RWPE2 (cell line): ENCODE measurements at places on chromosomes 7 and 10.

- DNase-seq: no peak
These were observed 219.1 kb downstream of the TCF7L2 start for GRCh38 chr10:113169111-113169510.

DNA sequence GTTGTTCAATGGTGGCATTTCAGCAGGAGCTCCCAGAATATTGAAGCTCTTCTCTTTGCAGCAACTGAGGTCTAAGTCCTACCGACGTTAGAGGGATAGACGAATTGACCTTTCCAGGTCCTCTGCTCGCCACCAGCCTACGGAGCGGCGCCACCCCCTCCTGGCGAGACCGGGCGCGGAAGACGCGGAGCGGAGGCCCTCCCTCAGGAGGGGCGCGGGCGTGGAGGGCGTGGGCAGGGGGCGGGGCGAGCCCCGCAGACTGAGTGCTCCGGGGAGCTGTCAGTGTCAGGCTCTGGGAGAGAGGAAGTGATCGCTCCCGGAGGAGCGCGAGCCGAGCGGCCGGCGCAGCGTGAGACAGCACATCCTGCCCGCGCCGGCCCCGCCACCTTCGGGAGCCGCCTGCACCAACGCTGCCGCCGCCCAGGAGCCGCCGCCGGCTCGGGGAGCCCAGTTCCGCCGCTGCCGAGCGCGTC lies at the start of gene DYNC1I1:
TSS of gene DYNC1I1 (plus strand) at position 257 of the 473 bp plus-strand sequence. CDS start 32,176 bp downstream, outside the sequence.
- DNase-seq: peak; percentile 58

DNA sequence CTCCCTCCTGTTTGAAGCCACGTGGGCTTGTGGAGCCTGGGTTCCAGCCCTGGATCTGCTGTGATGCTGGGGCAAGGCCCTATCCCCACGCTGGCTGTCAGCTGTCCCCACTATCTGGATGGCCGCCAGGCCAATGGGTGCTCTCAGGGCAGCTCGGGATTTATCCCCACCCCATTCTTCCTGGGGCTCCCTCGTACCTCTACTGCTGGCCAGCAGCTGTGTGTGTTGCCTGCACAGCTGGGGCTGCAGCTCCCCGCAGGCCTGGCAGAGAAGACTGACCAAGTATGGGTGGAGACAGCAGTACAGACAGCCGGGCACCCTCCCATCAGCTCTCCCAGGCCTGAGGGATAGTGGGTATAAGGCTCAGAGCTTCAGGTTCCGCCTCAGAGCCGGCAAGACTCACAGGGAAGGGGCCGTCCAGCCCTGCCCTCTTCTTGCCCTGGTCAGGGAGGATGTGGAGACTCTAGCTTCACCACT lies 13.6 kb downstream of the CLIP2 start:
- DNase-seq: no peak

DNA sequence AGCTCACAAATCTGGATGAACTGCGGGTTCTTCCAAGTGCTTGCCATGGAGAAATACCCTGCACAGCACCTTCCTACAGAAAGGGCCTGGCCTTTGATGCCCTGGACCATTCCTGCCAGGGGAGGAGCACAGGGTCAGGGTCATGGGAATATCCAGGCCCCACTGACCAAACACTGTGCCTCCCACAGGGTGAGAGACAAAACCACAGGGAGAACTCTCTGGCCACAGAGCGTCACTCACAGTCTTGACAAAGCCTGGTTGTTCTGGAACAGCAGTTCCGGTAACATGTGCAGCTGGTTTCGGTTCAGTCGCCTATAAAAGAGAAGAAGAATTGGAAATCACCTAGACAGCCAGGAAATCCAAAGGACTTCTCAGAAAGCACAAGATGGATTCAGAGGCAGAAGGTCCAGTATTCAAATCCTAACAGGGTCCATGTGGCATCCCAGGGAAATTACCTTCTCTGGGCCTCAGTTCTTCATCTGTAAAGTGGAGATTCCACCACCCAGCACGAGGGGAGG lies 28.1 kb downstream of the SLIT1 start:
- no peak for DNase-seq

DNA sequence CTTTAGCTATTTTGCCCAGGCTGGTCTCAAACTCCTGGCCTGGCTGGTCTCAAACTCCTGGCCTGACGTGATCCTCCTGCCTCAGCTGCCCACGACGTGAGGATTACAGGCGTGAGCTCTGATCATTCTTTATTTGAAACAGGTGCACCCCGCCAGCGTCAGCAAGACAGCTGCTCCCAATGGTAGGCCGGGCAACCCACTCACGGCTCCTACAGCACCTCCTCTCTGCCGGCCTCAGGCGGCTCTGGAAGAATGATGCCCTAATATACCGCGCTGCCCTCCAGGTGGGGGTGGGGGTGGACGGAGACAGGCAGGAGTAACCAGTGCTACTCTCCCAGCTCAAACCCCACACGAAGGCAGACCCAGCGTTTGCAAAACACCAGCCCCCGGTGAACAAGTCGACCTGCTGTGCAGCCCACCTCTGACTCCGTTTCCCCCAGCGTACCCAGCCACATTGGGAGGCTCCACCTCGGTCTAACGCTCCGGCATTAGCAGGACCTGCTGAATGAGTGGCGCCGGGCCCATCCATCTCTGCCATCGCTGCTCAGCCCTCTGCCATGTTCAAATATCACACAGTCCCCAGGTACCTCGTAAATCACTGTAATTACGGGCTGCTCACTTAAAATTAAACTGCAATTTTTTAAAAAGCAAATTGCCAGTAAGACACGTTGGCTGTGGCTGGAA lies 148.6 kb downstream of the ELFN1 start:
- DNase-seq: no peak

DNA sequence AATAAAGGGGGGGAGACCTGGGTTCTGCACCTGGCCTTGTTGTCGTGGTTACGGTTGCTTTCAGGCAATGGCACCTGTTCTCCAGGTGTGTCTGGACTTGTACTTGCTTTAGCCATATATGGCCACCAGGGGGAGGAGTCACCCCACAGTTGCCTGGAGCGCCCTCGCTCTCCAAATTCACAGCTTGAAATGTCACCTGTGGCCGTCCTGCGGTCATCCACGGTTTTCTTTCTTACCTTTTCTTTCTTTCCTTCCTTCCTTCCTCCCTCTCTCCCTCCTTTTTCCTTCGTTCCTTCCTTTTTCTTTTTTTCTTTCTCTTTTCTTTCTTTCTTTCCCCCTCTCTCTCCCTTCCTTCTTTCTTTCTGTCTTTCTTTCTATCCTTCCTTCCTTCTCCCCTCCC lies 157.2 kb upstream of the ZNF92 start:
- no peak for DNase-seq

DNA sequence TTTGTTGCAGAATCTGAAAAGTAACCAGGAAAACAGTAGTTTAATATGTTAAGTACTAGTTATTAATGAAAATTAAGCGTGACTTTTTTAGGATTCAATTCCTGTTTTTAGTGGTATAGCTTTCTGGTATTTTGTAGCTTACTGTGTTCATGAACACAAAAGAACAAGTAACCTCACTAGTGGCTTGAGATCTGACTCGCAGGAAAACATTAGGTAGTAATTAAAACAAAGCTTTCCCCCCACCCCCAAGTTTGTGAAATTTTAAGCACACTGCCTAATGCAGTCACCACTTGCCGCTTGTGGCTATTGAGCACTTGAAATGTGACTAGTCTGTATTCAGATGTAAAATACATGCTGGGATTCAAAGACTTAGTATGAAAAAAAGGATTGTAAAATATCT lies 102.5 kb upstream of the RPA3 start:
- DNase-seq: no peak

- no peak for DNase-seq
These were observed 128.4 kb downstream of the ABCA13 start for GRCh38 chr7:48299580-48300169.

DNA sequence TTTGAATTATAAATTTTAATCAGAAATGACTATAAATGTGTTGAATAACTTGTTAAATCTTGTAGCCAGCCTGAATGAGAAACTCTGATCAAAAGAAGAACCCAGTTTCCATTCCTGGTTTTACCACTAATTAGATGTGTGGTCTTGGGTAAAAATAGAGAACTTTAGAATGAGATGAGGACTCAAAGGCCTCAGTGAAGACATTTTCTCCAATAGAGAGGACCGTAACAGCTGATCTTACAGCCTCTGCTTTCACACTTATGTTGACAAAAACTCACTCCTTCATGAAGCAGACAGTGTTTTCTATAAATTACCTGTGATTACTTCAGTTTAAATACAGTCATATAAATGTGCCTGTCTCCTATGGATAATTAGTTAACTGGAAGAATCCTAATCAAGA lies 200.1 kb upstream of the MEOX2 start:
- no peak for DNase-seq

GRCh38 chr10:88735661-88736060 lies 24.2 kb upstream of the LIPN start:
- no peak for DNase-seq

DNA sequence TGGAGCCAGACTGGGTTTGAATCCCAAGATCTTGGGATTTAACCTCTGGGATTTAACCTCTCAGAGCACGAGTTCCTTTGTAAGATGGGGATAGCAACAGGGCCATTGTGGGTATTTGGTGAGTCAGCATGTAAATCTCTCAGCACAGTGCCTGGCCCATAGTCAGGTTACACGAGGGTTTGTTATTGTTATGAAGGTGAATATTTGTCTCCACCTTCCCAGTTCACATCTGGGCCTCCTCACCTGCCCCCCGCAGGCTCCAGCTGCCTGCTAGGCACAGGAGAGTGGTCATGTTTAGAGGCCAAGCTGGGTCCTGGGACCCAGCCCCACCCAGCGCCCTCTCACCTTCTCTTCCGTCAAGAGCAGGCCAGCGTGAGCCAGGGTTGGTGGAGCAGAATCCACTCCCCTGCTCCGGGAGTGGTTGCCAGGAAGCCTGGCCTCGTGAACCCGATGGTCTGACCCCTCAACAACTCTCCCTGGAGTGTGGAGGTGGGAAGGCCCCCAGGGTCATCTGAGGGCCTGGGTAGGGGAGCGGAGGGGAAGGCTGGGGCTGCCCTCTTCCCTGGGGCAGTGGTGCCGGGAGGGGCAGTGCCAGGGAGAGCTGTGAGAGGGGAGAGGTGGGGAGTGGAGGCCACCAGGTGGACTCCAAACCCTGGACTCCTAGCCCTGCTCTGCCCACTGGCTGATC lies 26.0 kb downstream of the FAM241B start:
- no peak for DNase-seq

DNA sequence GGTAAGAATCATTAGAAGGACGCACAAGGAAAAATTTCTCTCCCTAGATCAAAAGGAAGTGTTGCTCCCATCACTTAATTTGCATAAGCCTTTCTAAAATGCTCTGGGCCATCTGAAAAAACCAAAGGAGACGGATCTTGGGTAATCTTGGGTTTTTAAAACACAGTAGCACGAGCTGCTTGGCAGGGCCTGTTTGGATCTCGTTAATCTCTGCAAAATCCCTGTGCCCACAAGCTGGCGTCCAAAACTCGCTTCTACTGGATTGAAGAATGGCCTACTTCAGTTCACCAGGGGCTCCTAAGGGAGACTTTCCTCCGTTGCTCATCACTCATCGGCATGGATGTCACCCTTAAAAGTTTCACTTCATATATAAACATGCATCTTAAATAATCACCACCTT lies 128.6 kb downstream of the RNF216 start:
- no peak for DNase-seq

DNA sequence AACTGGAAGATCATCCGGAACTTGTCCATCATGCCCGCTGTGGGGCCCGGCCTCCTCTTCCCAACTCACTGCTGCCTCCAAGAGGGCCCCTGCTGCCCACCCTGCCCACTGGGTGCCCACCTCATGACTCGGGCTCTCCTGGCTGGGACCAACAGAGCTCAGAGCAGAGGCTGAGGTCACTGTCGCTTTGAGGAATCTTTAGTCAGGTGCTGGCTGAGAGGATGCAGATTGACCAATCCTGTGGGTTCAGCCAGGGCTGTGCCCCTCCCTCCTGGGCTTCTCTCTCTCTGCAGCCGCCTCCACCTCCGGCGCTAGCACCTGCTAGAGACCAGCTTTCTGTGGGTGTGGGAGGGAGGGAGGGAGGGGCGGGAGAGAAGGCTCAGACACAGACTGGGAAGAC lies at the start of gene CALHM1:
TSS of gene CALHM1 (minus strand) at position 181 of the 400 bp plus-strand sequence. CDS start at position 32, 149 bp downstream.
- DNase-seq: no peak

DNA sequence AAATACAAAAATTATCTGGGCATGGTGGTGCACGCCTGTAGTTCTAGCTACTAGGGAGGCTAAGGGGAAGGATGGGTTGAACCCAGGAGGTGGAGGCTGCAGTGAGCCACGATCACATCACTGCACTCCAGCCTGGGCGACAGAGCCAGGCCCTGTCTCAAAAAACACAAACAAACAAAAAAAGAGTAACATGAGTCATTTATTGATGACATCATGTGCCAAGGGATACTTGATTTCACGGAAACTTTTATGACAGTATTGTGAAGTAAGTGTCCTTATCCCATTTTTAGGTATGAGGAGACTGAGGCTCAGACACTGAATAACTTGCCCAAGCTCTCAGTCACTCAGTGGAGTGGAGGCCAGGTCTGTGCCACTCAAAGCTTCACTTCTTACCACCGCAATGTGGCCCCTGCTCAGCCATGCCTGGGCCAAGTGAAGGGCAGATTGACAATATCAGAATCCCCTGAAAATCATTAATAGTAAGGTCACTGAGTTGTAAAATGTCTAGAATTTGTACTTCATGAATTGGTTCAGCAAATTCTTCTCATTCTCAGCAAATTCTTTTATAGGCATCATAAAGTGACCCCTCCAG lies 36.5 kb downstream of the EMX2 start:
- DNase-seq: no peak

GRCh38 chr7:105352018-105352612 lies 36.6 kb downstream of the SRPK2 start:
- no peak for DNase-seq

- DNase-seq: no peak
These were observed 251.0 kb upstream of the MTPN start for GRCh38 chr7:136228171-136228570.

- DNase-seq: no peak
These were observed 135.9 kb downstream of the CUX1 start for GRCh38 chr7:101953248-101953819.

DNA sequence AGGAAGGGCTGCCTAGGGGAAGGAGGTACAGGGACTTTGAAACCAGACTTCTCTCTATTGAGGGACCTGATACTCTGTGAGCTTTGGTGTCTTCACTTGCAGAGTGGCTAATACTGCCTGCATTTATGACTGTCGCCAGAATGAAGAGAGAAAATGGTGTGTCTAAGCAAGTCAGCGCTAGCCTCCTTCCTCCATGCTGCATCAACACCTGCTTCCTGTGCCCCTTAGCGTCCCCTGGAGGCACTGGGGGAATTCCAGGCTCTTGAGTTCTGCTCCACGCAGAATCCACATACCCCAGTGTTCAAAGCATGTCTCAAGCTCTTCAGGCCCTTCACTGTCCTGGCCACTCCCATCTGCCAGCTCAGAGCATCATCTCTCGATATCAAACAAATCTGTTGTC lies 140.5 kb downstream of the PKD1L1 start:
- DNase-seq: no peak

- no peak for DNase-seq
These were observed 184.2 kb downstream of the GPAM start for GRCh38 chr10:111999205-111999914.

DNA sequence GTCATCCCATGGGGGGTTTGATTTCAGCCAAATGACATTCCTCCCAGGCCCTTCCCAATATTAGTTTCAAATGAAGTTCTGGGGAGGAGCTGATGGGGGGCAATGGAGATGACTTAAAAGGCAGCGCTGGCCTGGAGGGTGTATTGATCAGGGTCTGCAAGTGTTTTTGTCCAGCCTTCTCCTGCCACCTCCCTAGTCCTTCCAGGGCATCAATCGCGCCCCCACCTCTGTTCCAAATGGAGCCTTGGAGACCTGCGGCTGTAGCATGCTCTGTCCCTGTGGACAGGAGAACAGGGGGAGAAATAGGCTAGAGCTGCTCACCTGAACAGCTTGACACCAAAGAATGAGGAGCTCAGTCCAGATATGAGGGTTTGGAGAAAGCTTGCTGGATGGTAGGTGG lies 386.8 kb upstream of the PODXL start:
- no peak for DNase-seq
